Myometrial cell (primary cell): ENCODE measurements at places on chromosomes 7 and 10. TPM values are rescaled to one million over a fixed set of nuclear protein-coding genes. Genes with fewer than 3 reads are reported as not detected.

HOXA9 gene
- 17.9 and 23.2 TPM in 2 replicates for total RNA-seq

LIPJ gene
- total RNA-seq, result under 0.01 TPM in 1 of 2 replicates, not detected in the other

MRC1 gene
- not detected in 2 replicates for total RNA-seq

DPYSL4 gene
- total RNA-seq, result 2.8 and 4.0 TPM in 2 replicates

PSD gene
- 9.2 and 14.1 TPM in 2 replicates for total RNA-seq

PTPRZ1 gene
- not detected in 2 replicates for total RNA-seq

ANKRD61 gene
- total RNA-seq, result not detected in 2 replicates
